ENCODE measurements at places on chromosomes 11 and 22. TPM values are rescaled to one million over a fixed set of nuclear protein-coding genes. Genes with fewer than 3 reads are reported as not detected.

- no peak for DNase-seq
Observed at GRCh38 chr11:78027759-78028158, 4.7 kb upstream of the KCTD14 start.

Gene TBX10
- not detected for total RNA-seq

Gene OR10D3
- not detected for total RNA-seq

GRCh38 chr22:49303061-49303735 lies 524.5 kb downstream of the BRD1 start:
- peak; percentile 5 for DNase-seq

DNA sequence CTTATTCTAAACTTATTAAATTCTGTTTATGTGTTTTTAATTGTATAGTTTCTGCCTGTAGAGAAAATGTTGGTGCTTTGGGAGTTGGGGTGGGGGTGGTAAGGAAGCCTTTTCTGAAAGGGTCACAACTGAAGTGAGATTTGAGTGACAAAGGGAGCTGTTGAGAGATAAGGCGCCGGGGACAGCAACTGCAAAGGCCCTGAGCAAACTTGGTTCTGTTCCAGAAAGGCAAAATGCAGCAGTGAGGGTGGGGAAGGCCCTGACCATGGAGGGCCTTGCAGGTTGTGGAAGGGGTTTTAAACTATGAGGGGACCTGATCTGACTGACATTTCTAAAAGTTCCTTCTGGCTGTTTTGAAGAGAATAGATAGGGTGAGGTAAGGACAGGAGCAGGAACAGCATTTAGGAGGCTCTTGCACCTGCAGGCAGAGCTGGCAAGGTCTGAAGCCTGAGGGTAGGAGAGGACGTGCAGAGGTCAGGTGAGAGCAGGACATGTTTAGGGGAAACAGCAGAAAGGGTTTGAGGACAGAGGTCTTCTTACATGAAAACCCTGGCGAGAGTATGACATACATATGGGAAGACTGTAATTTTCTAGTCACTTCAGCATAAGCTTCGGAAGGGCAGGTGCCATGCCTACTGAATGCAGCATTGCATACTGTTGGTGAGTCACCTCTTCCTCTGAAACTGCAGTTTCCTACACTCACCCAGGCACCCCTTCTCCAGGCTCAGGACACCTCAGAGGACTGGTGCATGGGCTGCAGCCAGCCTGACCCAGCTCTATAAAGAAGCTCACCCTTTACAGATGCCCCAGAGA lies 190.7 kb downstream of the SNX19 start:
- no peak for DNase-seq

All from psoas muscle (tissue), 8 donors.